Heart right ventricle (tissue), 16 donors: ENCODE measurements at places on chromosomes 13 and 19. TPM values are rescaled to one million over a fixed set of nuclear protein-coding genes. Genes with fewer than 3 reads are reported as not detected.

GRCh38 chr13:75554464-75554863, 4.9 kb downstream of the UCHL3 start:
- peaks cover 28% of the 10 kb centered on the region for H3K36me3 ChIP-seq
- H3K27me3 ChIP-seq: no peaks in the 10 kb centered on the region
- DNase-seq: no peak
- H3K4me3 ChIP-seq: no peak overlapping the region

DNA sequence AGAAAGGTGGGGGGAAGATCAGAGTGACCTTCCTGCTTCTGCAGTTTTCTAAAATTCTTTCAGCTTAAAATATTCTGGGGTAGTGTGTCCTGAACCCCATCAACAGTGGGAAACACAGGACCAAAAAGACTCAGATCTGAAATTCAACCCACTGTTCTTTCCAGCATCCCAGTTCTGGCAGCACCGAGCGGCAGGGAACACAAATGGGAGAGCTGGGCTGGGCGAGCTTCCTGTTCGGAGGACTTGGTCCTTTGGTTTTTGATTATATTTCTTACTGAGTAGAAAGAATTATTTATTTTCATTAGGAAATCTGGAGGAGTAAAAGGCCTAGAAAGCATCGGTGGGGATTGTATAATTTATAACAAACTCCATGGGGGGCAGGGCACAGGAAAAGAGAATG, 239.1 kb downstream of the COG6 start:
- peaks cover 18% of the 10 kb centered on the region for H3K4me1 ChIP-seq
- H3K4me3 ChIP-seq: no peak overlapping the region
- H3K27ac ChIP-seq: no peak overlapping the region
- no peak for DNase-seq
- no peaks in the 10 kb centered on the region for H3K36me3 ChIP-seq
- H3K27me3 ChIP-seq: no peaks in the 10 kb centered on the region

Gene KCNN1
- not detected for total RNA-seq

DNA sequence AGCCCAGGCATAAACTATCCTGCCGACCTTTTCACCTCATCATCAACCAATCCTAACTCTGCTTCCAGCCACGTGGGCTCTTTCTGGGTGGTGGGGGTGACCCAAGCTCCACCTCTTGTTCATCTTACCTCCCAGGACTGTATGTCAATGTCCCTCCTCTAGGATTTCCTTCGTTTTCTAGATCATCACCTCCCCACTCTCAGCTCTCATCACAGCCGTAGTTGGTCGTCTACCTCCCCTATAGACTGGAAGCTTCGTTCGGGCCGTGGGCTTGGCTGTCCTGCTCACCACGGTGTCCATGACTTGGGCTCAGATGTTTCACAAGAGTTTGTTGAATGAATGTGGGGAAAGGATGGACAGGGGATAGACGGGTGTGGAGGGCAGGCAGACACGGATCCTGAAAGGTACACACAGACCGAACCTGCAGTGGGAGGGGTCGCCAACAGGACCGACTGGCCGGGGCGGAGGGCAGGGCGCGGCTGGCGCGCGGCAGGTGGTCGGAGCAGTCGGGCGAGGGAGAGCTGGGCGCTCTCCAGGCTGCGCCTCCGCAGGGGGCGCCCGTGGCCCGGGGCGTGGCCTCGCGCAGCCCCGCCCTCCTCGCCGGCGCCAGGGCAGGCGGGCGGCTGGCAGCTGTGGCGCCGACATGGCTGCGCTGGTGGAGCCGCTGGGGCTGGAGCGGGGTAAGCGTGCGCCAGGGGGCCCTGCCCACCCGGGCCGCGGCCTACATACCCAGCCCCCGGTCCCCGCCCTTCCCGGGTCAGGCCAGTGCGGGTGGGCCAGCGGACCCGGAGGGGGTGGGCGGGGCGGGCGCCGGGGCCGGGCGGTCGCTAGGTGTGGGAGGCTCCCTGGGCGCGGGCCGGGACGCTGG, at the start of gene LIN7B:
LIN7B (plus strand) TSS at position 609 of the 868 bp plus-strand sequence; CDS start at position 644, 35 bp downstream.
- H3K36me3 ChIP-seq: no peaks in the 10 kb centered on the region
- peak; percentile 65 for DNase-seq

- H3K4me1 ChIP-seq: no peaks in the 10 kb centered on the region
- no peak overlapping the region for H3K27ac ChIP-seq
- no peak for DNase-seq
- no peaks in the 10 kb centered on the region for H3K27me3 ChIP-seq
- H3K4me3 ChIP-seq: no peak overlapping the region
- no peaks in the 10 kb centered on the region for H3K36me3 ChIP-seq
Observed at GRCh38 chr13:73850104-73850873, 283.9 kb downstream of the KLF12 start.

DNA sequence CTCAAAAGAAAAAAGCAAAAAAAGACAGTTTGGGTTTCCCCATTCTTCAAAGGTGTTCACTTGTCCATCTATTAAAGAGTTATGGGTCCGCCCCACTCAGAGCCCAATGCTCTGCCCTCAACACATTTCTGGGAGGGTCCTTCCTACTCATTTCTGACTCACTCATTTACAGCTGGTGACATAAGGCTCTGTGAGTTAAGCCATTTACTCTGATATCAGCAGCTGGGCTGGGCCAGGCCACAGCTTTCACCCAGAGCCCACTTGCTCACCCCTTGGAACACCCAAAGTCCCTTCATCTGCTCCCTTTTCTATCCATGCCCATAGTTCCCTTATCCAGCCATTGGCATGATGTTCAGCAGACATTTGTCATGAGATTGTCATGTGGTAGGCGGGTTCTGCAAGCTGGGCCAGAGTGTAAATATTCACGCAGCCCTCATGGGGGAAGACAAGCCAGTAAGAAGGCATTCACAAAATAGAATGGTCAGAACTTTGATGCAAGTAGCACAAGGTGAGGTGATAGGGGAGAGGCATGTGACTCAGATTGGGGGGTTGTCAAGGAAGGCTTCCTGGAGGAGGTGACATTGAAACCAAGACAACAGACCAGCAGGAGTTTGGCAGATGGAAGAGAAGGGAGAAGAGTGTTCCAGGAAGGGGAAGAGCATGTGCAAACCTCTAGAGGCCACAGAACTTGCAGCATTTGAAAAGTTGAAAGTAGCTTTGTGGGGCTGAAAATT, 5.9 kb downstream of the MAST1 start:
- peaks cover 59% of the 10 kb centered on the region for H3K27me3 ChIP-seq
- no peak for DNase-seq
- H3K4me1 ChIP-seq: peaks cover 9% of the 10 kb centered on the region
- H3K36me3 ChIP-seq: no peaks in the 10 kb centered on the region
- no peak overlapping the region for H3K4me3 ChIP-seq
- H3K27ac ChIP-seq: no peak overlapping the region

DNA sequence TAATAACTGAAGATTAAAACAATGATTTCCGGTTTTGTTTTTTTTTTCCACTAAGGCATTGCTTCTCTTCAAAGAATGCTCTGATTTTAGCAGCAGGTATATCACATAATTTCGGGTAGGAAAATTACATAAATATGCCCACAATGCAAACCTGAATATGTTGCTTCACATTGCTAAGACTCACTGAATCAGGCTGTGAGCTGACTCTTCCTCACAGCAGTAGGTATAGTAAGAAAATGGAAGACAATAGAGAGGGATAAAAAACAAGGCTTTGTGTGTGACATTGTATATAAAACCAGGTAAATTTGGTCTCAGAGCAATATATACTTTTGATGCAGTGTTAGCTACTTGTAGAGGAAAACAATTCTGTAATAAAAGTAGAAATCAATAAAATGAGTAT, 1355.0 kb downstream of the OLFM4 start:
- no peak overlapping the region for H3K27ac ChIP-seq
- H3K4me1 ChIP-seq: no peaks in the 10 kb centered on the region
- no peaks in the 10 kb centered on the region for H3K36me3 ChIP-seq
- no peak overlapping the region for H3K4me3 ChIP-seq

DNA sequence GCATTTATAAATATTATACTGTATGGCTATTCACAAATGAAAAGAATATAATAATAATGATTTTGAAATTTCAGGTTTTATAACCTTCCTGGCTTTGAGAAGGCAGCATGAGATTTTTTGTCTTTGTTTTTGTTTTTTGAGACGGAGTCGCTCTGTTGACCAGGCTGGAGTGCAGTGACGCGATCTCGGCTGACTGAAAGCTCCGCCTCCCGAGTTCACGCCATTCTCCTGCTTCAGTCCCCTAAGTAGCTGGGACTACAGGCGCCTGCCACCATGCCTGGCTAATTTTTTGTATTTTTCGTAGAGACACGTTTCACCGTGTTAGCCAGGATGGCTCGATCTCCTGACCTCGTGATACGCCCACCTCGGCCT, 64.1 kb downstream of the ZNF429 start:
- peak; percentile 74 for DNase-seq
- peak overlapping the region; percentile 53 for H3K4me3 ChIP-seq
- H3K4me1 ChIP-seq: peaks cover 35% of the 10 kb centered on the region
- no peaks in the 10 kb centered on the region for H3K36me3 ChIP-seq
- peak overlapping the region; percentile 78 for H3K27ac ChIP-seq

DNA sequence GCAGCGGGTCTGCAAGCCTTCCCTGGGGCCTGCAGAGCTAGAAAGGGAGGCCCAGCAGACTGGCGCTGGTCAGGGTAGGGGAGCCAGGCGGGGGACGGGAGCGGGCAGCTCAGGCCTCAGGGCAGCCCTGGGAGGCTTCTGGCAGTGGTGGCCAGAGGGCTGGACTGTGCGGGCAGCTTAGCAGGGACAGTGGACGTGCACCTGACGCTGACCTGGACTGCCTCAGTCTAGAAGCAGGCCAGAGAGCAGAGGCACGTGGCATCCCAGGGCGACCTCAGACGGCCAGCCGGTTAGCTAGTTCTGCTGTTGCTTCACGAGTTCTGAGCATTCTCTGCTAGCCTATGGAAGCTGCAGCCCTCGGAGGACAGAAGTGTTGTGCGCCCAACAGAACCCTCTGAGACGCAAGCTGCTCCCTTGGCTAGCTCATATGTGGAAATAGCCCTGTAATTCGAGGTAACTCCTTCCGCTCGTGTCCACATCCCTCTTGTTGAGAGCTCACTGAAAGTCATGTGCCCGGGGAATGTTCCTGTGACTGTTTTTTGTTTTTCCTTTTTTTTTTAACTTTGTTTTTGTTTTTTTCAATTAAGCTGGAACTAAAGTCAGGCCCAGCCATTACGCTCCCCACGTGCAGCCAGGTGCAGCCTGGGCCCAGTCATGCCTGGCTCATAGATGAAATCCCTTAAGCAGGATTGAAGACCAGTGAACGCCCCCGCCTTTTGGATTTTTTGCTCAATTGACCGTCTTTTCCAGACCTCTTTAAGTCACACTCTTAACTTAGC, 1.9 kb upstream of the FAM174C start:
- no peaks in the 10 kb centered on the region for H3K36me3 ChIP-seq
- H3K27me3 ChIP-seq: no peaks in the 10 kb centered on the region
- H3K4me3 ChIP-seq: peak overlapping the region; percentile 78
- H3K4me1 ChIP-seq: peaks cover 74% of the 10 kb centered on the region

DNA sequence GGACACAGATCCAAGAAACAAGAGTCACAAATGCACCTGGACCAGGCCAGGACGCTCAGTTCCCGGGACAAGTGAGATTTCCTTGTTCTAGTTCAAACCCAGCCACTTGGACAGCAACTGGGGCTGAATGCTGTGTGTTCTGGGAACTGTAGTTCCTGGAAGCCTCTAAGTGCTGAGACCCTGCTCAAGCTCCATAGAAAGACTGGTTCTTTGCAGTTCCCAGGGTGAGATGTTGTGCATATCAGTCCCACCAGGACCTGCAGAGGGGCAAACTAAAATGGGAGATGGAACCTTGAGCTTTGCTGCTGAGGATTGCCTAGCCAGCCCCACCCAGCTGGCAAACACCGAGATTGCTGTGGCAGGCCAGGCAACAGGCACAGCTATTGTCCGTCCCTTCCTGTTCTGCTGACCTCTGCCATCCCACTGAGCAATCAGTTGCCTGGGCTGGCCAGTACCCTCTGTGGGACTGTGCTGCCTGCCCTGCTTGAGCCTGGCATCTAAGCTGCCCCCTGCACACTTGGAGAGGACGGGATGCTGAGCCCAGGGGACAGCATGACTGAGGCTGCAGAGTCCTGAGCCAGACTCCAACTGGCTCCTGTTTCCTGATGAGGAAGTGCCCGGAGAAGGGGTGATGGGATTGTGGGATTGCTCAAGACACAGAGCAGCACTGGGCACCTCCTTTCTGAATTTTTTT, 1.4 kb upstream of the GIPC1 start:
- H3K36me3 ChIP-seq: peaks cover 3% of the 10 kb centered on the region
- H3K27ac ChIP-seq: peak overlapping the region; percentile 81
- H3K4me3 ChIP-seq: no peak overlapping the region
- peaks cover 27% of the 10 kb centered on the region for H3K4me1 ChIP-seq
